ENCODE measurements at places on chromosomes 7 and 10. TPM values are rescaled to one million over a fixed set of nuclear protein-coding genes. Genes with fewer than 3 reads are reported as not detected.

DNA sequence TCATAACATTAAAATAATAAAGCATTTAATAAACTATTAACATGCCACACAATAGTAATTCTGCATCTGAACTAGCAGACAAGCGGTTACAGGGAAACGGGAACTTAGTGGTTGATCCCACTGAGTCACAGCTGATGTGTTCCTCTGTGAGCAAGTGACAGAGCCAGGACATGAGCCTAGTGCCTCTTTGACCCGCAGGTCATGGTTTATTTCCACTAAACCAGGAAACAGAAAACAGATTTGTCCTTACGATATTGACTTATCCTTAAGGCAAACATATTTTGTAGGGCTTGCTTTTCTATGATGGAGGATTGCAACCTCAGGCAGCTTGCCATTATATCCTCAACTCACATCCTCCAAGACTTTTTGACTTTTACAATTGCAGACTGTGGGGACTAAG is 987.3 kb downstream of the CCSER2 start:
- DNase-seq, result no peak

GRCh38 chr10:29850371-29850770 is 209.0 kb downstream of the JCAD start:
- no peak for DNase-seq

DNA sequence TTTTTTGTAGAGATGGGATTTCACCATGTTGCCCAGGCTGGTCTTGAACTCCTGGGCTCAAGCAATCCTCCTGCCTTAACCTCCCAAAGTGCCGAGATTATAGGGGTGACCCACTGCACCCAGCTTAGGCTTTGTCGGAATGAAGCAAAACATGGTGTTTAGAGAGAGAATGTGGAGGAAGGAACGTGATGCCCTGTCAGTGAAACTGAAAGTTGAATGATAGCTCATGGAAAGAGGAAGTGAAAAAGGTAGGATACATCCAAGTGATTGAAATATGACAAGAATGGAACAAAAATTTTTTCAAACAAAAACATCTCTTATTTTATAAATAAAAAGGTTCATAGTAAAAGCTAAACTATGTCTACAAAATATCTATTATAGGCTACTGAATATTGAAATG is 5.9 kb downstream of the AKAP9 start:
- no peak for DNase-seq

- no peak for DNase-seq
Measured at GRCh38 chr7:116206141-116206540, 4.2 kb upstream of the TES start.

- DNase-seq, result no peak
Measured at GRCh38 chr7:108347616-108348015, 108.6 kb downstream of the NRCAM start.

DNA sequence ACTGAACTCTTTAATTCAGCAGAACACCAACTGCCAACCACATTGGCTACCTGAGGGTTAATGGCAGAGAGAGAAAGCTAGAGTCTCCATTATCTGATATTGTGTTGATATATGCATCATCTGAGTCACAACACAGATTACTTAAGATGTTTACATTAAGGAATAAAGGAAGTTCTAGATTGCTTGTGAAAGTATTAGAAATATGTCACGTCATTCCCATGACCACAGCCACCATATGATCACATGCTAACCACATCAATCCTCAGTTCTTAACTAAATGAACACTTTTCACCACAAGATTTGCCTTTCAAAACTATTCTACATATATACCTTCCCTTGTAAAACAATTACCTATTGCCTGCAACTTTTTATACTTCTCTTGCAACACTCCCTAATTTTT is 337.9 kb downstream of the FGFR2 start:
- DNase-seq, result no peak

GRCh38 chr7:45582136-45582749 is 8.1 kb downstream of the ADCY1 start:
- no peak for DNase-seq

GRCh38 chr7:4113976-4114375 is 568.1 kb upstream of the FOXK1 start:
- DNase-seq, result no peak

DNA sequence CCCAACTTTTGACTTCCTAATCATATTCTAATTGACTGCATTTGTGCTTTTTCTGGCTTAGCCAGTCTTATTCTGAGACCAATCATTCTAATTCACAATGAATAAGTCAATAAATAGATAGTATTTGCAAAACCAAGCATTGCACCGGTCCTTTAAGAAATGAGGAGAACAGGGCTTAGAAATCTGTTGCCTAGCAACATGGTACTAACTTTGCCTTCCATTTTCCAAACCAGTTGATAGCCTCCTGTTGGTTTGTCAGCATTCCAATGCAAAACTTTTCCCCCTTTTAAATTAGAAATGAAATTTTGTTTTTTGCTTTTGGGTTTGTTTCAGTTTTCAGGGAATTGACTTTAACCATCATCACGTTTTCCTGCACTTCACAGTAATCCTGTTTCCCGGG is 603.5 kb upstream of the NRP1 start:
- no peak for DNase-seq

DNA sequence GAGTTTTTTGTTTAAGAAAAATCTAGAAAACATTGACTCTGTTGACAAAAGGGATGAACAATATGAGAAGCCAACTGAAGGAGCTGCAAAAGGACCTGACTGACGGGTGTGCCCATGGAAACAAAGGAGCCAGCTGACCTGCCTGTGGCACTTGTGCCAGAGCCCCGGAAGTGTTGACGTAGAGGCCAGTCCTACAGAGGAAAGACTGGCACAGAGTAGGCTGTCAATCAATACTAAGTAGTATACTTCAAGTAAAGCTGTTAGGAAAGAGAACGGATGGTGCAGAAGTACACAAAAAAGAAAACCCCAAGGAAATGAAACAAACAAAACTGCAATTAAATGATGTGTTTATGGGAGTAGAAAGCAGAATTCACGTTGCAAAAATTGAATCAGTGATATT is 19.0 kb upstream of the ABI1 start:
- no peak for DNase-seq

DNA sequence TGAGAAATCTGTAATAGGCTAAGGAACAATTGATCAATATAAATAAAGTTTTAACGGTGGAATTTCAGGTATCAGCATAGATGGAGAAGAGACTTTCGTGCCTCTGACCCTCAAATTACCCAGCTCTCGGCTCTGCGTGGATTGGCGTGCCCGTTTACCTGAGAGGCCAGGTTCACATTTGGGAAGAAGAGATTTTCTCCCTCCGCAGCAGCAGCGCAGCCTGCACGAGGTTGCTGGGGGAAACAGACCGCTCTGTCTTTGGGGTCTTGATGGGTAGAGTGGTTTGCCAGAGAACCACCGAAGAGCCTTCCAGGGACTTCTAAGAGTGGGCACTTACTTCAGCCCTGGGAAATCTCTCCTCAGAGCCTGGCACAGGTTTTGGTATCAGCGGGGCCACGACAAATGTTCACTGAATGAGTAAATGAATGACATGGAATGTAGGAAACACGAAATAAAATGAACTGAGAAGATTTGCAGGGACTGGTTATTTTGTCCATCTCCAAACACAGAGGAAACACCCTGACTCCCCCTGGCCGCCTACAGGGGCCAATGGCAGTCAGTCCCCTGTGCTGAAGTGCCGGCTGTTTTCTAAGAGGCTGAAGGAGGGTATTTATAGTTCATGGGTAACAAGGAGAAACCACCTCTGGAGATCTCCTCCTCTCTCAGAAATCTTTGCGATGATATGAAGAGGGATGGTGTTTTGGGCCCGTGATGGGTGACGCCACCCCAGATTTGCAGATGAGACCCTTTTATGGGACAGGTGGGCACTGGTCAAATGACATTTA is 338.5 kb downstream of the ADARB2 start:
- DNase-seq, result no peak

GRCh38 chr7:132076301-132077035 is 499.8 kb downstream of the PLXNA4 start:
- DNase-seq, result no peak

GRCh38 chr7:5441840-5442503 is 18.3 kb upstream of the TNRC18 start:
- DNase-seq, result no peak

DNA sequence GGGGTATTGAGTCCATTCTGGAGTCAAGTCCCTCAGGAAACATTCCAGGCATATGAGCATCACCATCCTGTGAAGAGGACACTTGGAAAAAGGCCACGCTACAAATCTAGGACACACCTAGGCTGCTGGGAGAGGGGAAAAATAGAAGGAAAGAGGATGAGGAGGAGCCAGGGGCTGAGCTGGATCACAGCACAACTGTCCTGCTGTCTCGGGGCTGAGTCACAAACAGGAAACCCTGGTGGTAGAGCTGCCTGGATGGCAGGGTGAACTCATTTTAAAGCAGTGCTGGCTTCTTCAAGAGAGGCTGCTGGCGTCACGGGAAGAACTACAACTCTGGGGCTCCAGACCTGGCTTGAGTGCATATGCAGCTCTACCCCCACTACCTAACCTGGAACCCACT is 151.5 kb downstream of the RNF216 start:
- DNase-seq, result no peak

DNA sequence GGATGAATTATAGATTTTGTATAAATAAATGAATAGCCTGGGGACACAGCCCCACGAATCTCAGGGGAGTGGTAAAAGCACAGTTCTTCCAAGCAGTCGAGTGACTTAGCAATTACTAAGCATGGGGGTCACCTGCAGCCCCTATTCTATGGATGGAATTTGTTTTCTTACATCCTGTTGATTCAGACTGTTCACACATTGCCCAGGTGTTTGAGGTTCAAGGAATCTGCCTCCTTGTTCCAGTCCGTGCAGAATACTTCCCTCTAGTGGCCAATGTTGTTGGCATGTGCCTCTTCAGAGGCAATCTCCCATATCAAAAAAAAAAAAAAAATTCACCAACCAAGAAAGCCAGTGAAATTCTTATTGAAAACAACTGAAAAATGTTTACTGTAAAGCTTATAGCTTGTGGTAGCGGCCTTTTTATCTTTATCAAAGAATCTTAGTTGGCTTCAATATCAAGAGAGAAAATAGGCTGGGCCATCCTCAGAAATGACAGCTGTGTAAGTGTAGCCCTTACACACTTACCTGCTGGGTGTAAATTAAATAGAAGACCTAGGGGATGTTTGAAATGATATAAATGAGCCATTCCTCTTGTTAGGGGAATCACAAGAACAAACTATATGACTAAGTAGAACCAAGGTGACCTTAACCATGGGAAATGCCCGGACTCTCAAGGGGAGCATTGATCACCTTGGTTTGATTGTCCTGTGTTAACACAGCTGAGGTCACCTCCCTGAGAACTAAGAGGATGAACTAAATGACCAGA is 7.8 kb downstream of the LIPM start:
- DNase-seq, result peak; percentile 73

DNA sequence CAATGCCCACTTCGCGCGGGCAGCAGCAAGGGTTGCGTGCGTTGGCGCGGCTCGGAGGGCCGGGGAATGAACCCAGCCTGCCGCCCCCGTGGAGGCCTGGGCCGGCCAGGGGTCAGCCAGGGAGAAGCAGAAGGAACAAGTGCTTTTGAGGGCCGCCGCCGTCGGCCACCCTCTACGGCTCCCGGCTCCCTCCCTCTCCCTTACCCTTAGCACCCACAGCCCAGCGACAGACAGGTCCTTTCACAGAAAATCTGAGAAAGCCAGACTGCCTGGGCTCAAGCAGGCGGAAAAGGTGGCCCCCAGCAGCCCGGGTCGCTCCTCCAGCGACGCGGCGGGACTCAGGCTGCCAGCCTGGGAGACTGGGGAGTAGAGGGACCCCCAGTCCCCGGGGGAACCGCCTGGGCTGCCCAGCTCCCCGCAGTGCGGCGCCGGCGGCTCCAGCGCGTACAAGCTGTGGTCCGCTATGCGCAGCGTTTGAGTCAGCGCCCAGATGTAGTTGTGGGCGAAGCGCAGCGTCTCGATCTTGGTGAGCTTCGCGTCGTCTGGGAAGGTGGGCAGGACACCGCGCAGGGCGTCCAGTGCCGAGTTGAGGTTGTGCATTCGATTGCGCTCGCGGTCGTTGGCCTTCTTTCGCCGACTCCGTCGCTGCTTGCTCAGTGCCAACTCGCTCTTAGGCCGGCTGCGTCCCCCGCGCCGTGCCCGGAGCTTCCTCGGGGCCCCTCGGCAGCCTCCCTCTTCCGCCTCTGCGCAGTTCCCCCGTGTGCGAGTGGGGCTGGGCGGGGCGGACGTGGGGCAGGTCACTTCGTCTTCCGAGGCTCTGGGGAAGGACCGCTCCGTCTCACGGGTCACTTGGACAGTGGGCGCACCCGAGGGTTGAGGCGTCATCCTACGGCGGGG is 815 bp downstream of the NEUROG3 start:
- no peak for DNase-seq

DNA sequence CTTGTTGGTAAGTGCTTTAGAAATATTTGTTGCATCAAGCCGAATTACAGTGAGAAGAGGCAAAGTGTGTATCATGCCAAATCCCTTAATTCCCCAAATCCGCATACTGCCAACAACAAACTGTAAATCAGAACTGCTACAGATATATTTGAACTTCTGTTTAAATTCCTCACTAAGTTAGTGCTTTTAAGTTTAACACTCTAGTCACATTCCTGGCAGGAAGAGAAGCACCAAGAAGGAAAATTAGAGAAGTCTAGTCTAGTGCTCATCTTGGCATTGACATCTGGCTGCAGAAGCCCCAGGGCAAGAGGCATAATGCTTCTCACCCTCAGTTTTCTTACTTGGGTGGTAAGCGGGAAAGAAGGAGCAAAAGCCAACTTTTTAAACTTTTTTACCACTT is 343.5 kb downstream of the GPR37 start:
- no peak for DNase-seq

DNA sequence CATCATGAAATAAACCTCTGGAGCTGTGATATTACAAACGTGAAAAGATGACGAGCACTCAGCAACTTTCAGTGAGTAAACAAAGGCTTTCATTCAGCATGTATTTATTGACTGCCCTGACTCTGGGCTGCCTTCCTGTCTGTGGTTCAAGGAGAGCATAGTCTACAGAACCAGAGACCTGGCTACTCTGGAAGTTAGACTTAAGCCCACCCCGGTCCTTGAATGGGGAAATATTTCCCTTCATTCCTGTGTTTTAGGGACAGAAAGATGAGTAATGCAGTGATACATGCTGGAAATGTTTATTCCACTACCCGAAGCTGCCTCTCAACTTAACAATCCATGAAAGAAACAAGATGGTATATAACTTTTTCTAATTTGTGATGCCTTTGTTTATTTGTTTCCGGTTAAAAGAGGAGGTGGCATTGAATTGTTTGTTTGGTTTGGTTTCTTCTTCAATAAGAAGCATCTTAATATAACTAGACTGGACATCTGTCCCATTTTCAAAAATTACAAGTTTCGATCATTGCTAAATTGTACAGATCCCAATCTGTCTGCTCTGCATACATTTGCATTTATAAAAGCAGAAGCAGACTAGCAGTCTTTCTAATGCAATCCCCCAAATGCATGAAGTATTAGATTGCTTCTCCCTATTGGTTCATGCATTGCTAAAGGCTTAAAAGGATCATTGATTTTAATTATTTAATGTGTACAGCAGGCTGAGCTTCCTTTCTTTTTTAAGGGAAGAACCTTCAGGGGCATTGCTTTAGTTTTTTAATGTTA is 57.7 kb downstream of the TRUB1 start:
- no peak for DNase-seq

- DNase-seq, result no peak
Measured at GRCh38 chr10:58017719-58018367, 249.9 kb downstream of the IPMK start.

Gene KLF6
- total RNA-seq, result 1,887 TPM

Gene GPR26
- total RNA-seq, result not detected

Gene ZSCAN21
- total RNA-seq, result 6.0 TPM

Gene NXPH1
- not detected for total RNA-seq

Gene FANK1
- 31.3 TPM for total RNA-seq

Gene TFR2
- 8.0 TPM for total RNA-seq

Gene SLC18A3
- total RNA-seq, result not detected

Gene PMPCB
- 86.6 TPM for total RNA-seq

All from CD4-positive, CD25-positive, alpha-beta regulatory T cell (primary cell).